NCI-H1436 (cell line): ENCODE measurements at places on chromosomes 5 and 9.

DNA sequence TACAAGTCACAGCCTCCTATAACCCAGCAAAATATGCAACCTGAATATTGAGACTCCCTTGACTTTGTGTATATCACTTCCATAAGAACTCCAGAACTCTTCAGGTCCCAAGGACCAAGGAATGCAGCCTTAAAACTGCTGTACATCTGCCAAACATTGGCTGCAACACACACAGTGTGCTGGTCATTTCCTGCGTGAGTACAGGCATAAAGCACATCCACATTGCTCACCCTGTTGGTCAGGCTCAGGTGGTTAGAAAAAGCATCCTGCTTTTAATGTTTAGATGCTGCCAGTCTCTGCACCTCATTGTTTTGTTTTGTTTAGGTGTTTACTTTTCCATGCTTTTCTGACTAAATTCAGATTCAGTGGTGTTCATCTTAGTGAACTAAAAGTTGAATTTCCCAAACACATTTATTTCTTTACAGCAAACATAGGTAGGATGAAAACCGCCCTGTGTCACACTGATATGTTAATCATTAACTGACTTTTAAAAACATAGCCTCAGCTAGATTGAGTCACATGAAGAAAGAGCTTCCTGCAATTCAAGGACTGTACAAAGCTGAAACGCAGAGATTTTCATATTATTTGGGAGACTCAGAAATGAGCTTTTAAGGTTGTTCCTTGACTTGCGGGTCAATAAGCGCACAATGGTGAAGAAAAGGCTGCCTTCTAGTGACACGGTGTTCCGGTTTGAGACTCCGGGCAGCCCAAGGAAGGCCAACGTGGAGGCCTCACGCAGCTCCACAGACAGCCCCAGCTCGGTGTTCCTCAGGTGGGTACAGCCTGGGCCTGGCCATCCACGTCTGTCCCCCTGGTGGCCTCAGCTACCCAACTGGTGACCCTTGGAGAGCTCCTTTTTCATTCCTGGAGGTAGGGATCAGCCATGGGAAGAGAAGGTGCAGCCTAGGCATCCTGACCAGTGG is 52.2 kb upstream of the GRAMD2B start:
- no peak for DNase-seq

- DNase-seq: no peak
These were observed 12.6 kb downstream of the DNM1 start for GRCh38 chr9:128215491-128216409.

DNA sequence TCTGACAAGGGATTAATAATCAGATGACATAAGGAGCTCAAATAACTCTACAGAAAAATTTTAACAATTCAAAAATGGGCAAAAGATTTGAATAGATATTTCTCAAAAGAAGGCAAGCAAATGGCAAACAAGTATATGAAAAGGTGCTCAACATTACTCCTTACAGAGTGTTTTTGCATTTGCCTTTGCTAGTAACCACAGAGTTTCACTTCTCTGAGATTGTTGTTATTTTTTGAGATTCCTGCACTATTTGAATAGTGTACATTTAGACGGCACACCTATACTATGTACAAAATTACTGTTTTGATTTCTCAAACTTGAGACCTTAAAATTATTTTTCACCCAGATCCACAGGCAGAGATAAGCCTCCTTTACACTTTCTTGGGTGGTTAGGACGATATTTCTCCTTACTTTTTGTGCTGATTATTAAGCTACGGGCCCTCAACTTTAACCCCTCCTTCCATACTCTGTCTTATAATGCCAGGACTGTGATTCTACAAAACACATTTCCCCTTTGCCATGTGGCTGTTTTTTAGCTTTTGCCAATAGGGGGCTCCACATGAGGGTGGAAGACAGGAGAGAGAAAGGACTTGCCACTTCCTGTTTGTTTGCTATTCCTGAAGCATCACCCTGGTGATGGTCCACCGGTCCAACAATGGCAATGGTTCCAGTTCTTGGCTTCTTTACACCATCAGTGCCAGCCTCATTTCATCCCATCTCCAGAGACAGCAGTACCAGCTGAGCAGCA is 65.0 kb upstream of the DAP start:
- no peak for DNase-seq

DNA sequence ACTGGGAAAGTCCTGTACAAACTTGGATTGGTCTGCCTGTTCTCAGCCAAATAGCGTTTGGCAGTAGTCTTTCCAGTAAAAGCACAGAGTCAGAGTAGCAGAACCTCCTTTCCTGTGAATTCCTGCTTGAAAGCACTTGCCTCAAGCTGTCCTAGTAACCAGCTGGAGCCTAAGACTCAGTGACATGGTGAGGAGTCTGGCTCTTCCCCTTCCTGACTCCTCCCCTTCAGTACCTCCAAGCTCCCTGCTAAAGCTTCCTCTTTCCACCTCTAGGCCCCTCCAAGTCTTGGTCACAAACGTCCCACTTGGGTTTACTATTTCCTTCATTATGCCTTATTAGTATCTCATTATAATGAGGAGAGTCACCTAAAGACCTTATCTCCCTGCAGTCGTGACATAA is 21.4 kb upstream of the FAM81B start:
- no peak for DNase-seq

DNA sequence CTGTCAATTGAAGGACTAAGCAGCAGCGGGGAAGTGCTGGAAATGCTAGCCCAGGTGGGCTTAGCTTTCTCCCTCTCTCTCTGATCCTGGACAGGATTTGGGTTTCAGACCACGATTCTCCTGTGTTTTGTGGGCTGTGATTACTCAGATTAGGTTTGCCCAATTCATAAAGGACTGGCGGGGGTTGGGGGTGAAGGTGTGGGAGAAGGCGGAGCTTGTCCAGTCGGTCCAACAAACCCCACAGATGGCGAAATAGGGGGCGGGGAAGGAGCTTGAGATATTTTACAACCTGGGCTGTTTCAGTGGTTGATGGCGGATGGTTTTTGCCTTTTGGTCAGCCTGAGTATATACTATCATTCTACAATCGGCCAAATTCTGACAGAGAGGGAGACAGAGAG is 35.2 kb downstream of the PCDHAC2 start:
- no peak for DNase-seq

DNA sequence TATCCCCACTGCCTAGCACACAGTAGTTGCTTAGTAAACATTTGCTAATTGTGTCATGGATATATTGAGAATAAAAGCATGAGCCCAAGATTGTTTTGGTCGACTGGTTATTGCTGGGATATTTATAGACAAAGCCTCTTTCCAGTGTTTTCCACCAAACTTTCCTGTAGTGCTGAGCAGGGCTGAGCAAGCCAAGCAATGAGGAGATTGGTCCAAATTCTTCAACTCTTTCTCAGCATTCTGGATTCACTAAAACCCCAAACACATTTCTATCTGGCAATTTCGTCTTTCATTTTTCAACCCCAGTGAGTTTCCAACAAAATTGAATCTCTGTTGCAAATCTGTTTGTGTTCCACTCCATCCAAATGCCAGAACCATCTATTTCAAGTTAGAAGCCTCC is 31.9 kb upstream of the TARS1 start:
- DNase-seq: no peak

DNA sequence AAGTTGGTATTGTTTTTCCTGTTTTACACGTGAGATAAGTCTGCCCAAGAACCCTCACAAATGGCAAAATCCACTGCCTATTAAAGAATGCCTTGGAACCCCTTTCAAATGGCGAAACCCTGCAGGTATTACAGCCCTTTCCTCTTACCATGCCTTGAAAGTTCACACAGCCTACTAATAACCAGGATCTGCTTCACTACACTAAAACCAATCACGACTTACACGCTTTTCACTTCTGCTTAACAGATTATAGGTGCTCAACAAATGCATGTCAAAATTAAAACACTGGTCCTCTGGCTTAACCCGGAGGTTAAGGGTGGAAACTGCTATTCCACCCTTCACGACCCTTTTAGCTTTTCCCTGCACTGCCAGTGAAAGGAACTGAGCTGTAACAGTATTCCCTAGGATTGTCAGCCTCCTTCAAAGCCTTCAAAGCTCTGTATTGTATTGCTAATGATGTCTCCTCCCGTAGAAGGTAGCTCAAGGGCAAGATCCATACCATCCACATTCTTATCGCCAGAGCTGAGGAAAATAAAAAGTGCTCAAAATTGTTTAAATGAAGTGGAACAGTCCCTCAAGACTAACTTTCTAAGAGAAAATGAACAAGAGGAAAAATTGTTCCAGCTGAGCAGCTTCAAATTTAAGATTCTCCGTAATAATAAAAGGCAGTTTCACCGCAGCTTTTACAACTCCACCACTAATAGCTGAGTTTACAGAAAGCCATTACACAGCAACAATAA is 997 bp downstream of the AUH start:
- DNase-seq: no peak

- no peak for DNase-seq
These were observed 16.7 kb upstream of the RPL26L1 start for GRCh38 chr5:172942556-172942955.
